HepG2 (cell line): ENCODE measurements at places on chromosomes 5 and 9.
A peak's percentile ranks its signal among the peaks of the same experiment; 100 is the strongest.

- no peak for DNase-seq
These were observed 17.4 kb upstream of the RARS1 start for GRCh38 chr5:168468836-168469235.

DNA sequence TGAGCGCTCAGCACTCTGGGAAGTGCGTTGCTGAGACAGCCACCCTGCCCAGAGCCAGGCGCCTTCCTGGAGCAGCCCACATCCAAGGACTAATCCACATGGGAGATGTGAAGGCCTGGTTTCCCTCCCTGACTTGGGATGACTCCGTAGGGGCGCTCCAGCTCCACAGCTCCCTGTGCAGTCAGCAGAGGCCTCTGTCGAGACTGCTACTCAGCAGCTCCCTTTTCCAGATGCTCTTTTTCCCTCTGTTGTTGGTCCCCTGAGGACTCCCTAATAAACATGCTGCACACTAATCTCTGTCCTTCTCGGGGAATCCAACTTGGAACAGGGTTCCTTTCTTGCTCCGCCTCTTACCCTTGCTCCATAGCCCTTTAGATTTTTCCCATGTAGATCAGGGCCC lies 237.3 kb downstream of the ZSWIM6 start:
- no peak for DNase-seq

- no peak for DNase-seq
These were observed 27.5 kb upstream of the FCN2 start for GRCh38 chr9:134852906-134853654.

GRCh38 chr5:66207800-66208561 lies 63.9 kb downstream of the SREK1 start:
- DNase-seq: no peak

DNA sequence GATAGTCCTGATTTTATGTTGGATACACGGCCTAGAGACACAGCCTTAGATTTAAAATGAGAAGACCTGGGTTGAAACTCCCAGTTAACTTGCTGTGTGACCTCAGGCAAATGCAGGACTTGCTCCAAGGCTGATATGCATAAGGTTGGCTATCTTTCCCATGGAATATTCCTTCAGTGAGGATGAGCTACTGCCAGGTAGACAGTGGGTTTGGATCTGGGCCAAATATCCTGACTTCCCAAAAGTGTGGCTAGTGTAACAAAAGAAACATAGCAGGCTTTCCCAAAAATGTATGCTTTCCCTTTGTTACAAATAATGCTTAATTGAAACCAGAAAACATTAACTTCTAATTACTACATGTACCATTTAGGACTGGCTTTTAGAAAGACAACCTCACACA lies 697 bp upstream of the XPA start:
- no peak for DNase-seq

DNA sequence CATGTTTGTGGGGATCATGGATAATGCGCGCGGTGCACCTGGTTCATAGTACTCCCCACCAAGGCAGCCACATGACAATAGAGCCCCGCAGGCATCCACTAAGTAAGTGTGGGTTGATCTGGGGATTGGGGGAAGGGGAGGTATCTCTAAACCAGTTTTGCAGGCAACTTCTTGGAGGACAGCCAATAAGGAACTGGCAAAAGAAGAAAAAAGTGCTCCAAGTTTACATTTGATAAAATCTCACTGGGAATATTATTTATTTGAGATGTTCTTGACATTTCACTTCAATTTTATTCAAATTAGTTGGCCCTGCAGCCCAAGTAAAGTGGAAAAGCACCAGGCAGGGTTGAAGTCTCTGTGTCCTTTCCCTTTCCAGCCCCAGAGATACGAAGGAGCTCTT lies 8.5 kb downstream of the FBP1 start:
- no peak for DNase-seq

DNA sequence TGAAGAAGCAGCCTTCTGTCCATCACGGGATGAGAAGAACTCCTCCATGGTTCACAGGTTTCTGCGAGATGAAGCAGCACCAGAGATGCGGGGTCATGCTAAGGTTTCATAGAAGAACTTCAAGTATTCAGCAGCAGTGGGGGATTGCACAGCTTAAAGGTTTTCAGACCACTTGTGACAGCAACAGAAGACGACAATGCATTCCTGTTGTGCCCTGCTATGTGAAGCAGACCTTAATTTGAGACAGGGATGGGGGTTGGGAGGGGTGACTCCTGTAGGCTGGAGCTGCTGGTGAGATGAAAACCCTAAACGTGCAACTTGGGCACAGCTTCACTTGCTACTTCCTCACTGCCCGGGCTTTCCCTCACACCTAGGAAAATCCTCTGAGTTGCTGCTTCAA lies 256.0 kb downstream of the SLIT3 start:
- no peak for DNase-seq

DNA sequence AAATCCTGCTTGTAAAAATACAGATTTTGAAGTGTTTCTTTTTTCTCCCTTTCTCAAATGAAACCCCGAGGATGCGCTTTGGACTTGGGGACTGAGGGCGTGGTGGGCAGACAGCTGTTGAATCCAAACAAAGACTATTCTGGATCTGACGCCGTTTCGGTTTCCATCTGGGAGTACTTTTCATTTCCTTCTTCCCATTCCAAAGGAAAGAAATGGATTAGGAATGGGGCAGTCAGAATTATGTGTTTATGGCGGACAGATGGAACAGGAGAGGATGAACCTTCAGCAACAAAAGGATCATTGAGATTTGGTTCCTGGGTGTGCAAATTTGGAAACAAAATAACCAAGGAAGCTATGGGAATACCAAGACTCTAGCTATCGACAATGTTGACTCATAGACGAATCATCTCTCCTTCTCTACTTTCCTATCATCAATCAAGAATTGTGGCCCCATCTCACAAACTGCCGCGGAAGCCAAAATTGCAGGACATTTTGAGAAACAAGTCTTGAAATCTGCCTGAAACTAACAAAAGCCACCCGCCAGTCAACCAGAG lies 300.6 kb downstream of the PARP8 start:
- DNase-seq: no peak

DNA sequence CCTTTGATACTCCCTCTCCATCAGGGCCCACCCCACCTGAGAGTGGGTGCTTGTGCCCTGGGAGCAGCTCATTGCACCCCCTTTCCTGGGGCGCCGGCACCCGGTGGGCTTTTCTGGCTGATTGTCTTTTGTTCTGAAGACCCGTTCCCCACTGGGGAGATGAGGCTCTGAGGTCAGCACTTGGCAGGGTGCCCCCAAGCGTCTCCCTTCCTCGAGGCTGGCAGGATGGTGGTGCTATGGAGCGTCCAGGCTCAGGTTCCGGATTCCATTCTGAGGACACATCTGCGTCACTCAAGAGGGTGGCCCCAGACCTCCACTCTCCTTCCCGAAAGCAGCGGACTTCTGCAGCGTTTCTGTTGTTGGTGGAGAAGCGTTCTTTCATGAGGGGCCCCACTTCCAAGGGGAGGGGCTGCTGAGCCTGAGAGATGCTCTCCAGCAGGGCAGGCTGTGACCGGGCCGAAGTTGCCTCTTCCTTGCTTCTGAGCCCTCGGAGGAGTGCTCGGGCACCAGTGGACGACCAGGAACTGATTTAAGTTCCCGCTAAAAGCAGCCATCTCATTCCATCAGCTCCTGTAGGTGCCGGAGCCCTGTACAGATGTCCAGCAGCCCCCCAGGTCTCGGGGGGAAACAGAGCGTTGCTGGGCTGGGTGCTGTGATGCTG lies 42.2 kb downstream of the COL5A1 start:
- DNase-seq: no peak

DNA sequence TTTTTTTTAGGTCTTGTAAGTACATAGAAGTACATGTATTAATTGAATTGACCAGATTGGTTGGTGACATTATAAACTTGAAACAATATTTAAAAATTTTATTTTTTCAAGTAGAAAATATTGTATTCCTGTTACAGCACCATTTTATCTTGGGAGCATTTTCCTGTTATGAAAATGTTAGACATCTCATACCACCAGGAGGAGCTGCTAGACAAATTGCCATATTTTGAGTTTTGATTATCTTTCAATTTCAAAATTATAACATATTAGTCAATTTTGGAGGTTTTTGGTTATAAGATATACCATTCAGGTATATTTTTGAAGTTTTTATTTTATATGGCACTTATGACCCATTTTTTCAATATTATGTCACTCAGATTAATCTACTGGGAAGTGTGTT lies 84.4 kb downstream of the CNTLN start:
- no peak for DNase-seq

GRCh38 chr9:81490605-81491331 lies 198.6 kb downstream of the TLE1 start:
- DNase-seq: no peak

GRCh38 chr5:113271745-113272454 lies 162.9 kb downstream of the TSSK1B start:
- DNase-seq: no peak

GRCh38 chr9:136654820-136655535 lies 7.7 kb upstream of the EGFL7 start:
- no peak for DNase-seq

DNA sequence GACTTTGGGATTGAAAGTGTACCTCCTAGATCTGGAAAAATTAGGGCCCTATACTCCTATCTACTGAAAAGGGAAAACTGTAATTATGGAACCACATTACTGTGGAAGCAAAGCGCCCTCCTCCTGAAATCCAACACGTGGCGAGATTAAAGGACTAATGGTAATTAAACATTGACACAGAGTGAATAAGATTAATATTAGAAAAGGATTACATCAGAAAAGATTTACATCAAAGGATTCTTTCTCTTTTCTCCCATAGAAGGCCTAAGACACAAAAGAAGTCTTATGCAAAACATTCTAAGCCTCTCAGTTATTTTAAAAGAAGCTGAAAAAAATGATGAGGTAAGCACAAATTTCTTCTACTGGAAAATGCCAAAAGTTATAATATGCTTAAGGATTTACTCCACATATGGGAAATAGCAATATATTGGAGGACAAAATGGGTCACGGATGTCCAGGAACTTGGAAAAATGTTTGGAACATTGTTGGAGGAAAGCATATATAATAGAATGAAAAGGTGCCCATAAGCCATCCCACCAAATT lies 227.8 kb downstream of the TRPM3 start:
- DNase-seq: no peak

GRCh38 chr5:33969572-33970452 lies 14.7 kb downstream of the SLC45A2 start:
- DNase-seq: peak; percentile 13

DNA sequence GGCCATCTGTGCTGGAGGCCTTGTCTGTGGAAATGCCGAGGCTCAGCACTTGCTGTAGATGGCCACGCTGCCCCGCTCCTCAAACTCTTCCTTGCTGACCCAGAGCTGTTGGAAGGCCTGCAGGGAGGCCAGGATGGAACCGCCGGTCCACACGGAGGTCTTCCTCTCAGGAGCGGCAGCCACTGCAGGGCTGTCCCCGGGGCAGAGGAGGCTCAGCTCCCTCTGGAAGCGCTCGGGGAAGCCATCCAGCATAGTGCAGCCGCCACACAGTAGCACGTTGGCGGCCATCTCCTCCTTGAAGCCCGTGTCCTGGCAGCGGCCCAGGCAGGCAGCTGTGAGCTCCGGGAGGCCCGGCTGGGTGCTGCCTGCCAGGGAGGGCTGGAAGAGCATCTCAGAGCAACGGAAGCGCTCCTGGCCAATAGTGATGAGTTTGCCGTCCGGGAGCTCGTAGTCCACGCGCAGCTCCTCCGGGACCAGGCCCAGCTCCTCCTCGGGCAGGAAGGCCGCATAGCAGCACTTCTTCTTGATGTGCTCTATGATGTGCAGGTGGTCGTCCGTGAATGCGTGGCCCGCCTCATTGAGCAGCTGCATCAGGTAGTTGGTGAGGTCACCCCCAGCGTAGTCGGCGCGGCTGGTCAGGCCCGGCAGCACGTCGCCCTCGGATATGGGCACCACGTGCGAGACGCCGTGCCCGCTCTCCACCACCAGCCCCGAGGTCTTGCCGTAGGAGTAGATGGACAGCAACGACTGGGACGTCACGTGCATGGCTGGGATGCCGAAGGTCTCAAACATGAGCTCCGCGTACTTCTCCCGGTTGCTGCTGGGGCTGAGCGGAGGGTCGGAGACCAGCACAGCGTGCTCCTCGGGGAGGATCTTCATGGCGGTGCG lies 901 bp downstream of the ACTL7B start:
- DNase-seq: no peak

DNA sequence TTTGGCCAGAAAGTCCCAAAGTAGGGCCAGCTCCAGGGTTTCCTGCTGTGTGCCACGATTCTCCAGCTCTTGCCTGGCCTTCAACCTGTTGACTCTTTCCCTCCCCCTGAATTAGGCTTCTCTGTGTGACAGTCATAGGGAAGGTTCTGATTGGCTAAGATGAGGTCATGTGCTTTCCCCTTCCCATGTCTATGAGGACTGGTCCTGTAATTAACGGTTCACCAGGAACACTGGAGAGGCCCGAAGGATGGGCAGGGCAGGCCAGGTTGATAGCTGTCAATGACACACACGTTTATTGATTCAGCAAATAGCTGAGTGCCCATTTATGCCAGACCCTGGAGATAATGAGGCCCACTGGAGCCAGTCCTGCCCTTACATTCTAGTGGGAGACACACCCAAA lies 9.0 kb upstream of the PRR7 start:
- no peak for DNase-seq

DNA sequence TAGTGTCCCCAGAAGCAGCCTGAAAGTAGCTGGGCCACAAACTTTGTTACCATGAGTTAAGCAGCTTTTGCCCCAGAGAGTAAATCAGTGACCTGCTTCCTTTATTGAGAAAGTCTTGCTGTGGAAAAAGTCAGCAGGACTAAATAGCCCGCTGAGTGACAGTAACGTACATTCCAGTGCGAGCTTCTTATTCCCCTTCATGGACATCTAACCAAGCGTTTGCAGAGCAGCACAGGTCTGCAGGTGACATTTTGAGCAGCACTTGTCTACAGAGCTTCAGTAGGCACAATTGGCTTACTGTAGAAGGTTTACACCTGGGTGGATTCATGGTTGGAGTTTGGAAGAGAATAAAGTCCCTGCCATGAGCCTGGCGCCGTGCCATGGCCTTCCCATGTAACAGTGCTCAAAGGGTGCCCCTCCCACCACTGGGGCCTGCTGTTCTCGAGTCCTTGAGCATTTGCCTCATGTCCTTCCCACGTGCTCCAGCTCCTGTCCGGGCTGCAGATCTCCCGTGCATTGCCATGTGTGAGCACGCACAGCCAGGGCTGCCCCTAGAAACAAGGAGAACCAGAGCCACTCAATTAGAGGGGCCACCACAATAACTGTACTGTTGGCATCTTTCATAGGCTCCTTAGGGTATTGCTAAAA lies 41.3 kb upstream of the GRHPR start:
- DNase-seq: peak; percentile 56

- no peak for DNase-seq
These were observed 378.5 kb upstream of the IRX1 start for GRCh38 chr5:3217114-3217513.
